ENCODE measurements at places on chromosomes 13 and 19.

GRCh38 chr13:85651440-85651839 is 147.8 kb downstream of the SLITRK6 start:
- DNase-seq, result no peak

DNA sequence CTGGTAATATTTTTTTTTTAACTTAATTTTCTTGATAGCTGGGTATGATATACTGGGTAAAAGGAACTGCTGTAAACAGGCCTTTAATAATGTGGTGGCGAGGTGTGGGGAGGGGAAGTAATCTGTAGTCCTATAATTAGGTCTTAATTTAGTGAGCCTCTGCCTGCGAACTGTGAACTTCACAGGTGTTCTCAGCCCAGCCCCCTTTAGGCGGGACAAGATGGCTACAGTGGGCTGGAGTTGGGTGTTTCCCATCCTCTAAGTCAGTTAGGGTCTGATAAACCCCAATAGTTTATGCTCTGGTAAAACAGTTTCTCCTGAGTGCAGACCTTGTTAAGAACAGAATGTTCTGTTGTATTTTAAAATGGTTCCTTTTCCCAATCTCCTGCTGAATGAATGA is 97.6 kb upstream of the SERP2 start:
- no peak for DNase-seq

GRCh38 chr13:99689955-99690354 is 188.7 kb downstream of the TM9SF2 start:
- no peak for DNase-seq

DNA sequence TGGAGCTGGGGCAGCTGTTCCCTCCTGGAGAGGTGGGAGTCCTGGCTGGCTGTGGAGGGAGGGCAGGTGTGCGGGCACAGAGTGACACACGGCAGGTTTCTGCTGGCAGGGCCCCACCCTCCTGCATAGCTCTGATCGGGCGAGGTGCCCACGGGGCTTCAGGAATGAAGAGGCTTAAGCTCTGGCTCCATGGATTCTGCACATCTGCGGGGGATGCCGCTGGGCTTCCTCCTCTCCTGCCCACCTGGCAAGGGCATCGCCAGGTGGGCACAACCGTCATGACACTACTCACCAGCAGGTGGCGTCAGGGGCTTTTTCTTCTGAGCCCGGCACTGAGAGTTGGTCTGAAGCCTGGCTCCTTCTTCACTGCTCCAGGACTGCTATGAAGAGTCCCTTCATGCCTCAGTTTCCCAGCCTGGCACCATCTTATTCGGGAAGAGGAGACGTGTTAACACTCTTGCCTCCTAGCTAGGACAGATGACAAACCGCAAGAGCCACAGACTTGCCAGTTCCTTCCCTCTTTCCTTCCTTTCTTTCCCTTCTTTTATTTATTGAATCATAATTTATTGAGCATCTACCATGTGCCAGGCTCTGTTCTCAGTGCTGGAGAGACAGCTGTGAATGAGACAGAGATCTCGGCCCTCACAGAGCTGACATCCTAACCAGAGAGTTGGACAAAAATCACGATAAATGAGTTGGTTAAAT is 15.2 kb upstream of the PAK4 start:
- DNase-seq, result no peak

GRCh38 chr13:26956522-26957142 is 196.0 kb upstream of the GPR12 start:
- no peak for DNase-seq

- no peak for DNase-seq
These were observed 863 bp downstream of the ANKRD10 start for GRCh38 chr13:110914081-110914330.

DNA sequence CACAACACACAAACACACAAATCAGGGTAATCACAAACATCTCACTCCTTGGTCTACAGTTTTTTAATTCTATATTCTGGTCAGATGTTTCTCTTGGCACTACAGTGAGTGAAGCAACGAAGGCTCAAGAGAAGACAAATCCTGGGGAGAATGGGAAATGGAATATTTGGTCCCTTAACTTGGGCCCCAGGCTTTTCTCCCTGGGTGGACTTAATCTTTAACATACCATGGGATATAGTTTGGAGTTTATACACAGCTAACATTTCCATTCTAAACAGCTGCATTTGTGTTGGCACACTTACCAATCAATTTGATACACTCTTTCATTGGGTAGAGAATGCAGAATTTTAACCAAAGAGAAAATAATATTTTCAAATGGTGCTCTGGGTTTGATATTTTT is 1132.6 kb upstream of the SLC10A2 start:
- no peak for DNase-seq

- no peak for DNase-seq
These were observed 23.9 kb upstream of the ZNF846 start for GRCh38 chr19:9792206-9793070.

GRCh38 chr13:27789153-27789494 is 3.2 kb upstream of the GSX1 start:
- no peak for DNase-seq

GRCh38 chr13:68998056-68998455 is 1109.6 kb upstream of the ATXN8OS start:
- DNase-seq, result no peak

- no peak for DNase-seq
These were observed 54.6 kb upstream of the KCTD4 start for GRCh38 chr13:45255247-45255987.

- DNase-seq, result no peak
These were observed 41.2 kb upstream of the TUBGCP3 start for GRCh38 chr13:112629161-112629560.

GRCh38 chr19:31378404-31378803 is 29.2 kb upstream of the TSHZ3 start:
- no peak for DNase-seq

- no peak for DNase-seq
These were observed 233.6 kb downstream of the POSTN start for GRCh38 chr13:37364956-37365355.

GRCh38 chr19:6221220-6221877 is 58.4 kb downstream of the MLLT1 start:
- no peak for DNase-seq

GRCh38 chr19:45187421-45188100 is 9.0 kb downstream of the BLOC1S3 start:
- DNase-seq, result no peak

GRCh38 chr13:107258599-107259187 is 690.8 kb upstream of the ARGLU1 start:
- DNase-seq, result no peak

DNA sequence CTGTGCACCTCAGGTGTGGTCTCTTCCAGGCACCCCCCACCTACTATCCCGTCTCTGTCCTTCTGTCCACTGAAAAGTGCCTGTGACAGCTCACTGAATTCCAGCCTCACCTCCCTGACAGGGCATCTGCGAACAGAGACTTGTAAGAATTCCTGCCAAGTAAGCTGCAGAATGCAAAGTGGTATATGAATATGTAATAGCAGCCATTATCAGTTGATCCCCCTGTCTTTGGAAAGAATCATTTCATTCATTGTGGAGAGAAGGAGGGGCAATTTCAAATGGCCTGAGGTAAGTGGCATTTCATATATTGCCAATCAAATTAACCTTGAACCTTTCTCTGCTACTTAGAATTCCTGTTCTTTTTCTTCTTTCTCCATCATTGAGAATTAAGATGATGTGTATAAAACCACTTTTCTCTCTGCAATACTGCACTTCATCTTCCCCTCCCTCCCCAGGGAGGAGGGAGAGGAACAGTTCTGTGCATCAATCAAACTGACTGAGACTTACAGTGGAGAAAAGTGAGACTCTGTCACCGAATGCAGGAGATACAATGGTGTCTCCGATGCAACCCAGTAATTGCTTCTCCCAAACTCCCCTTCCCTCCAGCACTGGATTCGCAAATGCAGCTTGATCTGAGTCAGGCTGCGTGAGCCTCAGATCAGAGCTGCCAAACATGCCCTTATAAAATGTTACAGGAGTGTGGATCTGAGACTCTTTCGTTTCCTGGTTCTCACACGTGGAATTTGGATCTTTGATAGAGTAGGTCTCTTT is 91.7 kb downstream of the SLC10A2 start:
- DNase-seq, result no peak

DNA sequence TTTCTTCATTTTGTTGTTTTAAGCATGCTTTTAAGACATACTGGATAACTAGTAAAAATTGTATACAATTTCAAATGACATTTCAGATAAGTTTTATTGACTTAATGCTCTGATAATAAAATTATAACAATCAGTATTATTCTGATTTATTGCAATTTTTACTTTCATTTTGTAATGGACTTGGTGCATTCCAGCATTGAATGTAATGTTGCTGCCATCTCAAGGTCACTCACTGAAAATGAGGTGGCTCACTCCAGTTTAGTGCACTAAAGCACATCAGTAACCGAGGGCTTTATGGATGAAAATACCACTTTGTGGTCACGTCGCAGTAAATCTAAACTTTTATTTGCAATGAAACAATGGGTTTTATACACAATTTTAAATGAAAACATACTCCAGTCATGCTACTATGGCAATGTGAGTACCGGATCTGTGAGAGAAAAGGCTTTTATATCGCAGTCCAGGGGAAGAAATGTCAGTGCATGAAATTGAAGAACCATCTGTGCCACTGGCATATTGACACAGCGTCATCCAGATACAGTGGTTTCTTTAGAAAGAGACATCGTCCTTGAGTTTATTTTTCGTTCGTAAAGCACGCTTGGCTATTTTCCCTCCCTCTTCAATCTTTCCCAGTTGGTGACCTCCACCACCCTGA is 20.7 kb upstream of the ZNF507 start:
- peak; percentile 71 for DNase-seq

DNA sequence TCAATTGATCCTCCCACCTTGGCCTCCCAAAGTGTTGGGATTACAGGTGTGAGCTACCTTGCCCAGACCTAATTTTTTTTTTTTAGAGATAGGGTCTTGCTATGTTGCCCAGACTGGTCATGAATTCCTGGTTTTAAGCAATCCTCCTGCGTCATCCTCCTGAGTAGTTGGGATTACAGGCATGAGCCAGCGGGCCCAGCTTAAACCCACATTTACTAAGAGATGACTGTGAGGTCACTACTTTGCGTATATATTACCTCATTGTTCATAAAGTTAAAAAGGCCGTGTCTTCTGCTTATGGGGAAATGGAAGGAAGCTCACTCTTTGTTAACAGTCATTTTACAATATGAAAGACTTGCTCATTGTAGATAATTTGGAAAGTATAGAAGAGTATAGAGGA is 39.6 kb upstream of the C1QTNF9 start:
- no peak for DNase-seq

GRCh38 chr13:97259798-97260714 is 37.9 kb downstream of the MBNL2 start:
- no peak for DNase-seq

DNA sequence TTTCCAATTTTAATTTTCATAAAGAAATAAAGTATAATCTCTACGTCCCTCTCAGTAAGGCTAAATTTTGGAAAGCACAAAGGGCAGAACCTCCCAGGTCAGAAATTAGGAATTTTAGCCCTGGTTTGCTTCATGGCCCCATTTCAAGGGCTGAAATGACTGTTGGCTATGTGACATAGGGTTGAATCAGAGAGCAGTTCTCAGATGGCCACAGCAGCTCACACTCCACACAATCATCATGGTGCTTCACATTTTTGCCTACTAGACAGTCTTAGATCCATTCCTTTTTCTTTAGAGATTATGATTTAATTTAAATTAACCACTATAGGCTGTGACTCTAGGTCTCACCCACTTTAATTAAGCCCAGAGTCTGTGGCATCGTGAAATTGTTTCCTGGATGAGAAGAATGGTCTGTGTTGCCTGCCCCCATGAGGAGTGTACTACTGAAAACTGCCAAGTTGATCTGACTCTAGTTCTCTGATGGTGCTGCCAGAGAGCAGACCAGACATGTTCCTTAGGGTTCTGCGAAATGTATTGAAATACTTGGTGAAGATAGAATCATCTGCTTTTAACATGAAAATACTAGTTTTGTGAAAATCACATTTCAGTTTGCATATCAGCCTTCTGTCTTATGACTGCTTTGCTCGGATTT is 57.4 kb downstream of the ESD start:
- no peak for DNase-seq

- DNase-seq, result peak; percentile 30
These were observed 146.4 kb upstream of the VSTM2B start for GRCh38 chr19:29379257-29380021.

DNA sequence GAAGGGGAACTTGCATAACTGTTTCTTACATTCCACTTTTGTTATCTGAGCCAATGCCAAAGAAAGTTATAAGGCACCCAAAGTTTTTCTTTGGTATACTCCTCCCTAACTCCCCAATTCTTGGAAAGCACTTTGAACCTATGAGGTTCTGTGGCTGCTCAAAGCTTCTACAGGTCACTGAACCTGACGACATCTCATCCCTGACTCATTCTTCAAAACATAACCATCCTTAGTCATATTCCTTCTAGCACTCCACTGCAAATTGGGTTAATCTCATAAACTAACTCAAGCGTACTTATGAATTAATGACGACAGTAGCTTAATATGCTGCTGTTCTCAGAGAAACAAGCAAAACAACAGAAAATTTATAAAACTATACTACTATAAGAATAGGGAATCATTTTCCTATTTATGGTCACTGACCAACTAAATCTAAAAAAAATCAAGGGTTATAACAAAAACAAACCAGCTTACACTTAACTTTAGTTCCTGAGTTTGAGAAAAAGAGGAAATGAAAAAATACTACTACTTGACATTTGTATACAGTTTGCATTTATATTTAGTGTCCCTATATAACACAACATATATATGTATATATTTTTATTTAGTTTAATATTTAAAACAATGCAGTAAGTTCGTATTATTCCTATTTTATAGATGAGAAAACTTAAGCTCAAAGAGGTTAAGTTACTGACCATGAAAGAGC is 69.1 kb downstream of the CAB39L start:
- no peak for DNase-seq

DNA sequence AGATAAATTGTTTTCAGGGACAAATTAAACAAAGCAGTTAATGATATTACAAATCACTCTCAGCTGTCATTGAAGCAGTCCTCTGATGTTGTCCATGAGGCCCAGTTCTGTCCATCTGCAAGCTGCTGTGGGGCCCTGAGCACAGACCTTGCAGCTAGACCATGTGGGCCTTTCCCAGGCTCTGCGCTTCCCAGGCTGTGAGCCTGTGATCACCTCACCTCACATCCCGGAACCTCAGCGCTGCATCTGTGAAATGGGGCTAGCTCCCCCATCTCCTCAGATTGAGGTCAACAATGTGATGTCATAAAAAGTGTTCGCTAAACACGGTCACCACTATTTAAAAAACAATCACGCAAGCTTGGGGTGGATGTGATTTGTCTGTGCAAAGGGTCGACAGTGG is 51.9 kb upstream of the UQCRFS1 start:
- no peak for DNase-seq

DNA sequence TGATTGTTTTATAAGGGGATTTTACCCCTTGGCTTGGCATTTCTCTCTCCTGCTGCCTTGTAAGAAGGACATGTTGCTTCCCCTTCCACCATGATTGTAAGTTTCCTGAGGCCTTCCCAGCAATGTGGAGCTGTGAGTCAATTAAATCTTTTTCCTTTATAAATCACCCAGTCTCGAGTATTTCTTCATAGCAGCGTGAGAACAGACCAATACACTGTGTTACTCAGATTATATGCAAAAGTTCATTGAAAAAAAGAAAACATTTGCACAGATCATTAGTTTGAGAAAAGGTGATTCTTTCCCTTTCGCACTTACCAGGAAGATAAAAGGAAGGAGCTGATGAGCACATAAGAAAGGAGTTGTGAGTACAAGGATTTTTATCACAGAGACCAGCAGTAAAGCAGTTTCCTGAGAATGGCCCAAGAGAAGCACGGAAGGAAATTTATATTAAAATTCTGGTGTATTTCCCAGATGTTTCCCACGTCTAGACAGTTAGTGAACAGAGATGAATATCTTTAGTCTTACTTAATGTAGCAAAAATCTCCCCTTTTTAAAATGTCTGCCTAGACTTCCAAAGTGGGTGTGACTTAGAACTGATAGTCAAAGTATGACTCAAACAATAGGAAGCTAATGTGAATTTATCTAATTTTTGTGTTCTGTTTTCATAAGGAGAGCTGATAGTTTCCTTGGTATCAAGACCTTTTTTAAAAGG is 431.8 kb upstream of the SGCG start:
- DNase-seq, result no peak
